Ecto neural progenitor cell (in vitro differentiated cells): ENCODE measurements at places on chromosomes 3 and 15.

DNA sequence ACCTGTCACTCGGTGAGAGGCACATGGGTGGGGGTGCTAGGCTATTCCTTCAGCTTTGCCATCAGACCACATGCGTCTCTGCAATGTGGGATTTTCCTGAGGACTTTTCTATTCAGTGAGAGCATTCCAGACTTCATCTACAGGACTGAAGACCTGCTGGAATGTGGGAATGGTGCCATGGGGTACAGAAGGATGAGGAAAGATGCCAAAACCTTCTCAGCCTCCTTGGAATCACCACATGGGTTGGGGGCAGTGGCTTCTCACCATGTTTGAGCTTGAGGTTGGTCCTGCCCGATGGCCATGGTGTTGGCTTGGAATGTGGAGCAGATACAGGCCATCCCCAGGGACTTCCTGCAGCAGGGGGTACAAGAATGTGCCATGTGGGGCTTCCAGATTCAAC is 80.9 kb upstream of the KLF13 start:
- DNase-seq: no peak

DNA sequence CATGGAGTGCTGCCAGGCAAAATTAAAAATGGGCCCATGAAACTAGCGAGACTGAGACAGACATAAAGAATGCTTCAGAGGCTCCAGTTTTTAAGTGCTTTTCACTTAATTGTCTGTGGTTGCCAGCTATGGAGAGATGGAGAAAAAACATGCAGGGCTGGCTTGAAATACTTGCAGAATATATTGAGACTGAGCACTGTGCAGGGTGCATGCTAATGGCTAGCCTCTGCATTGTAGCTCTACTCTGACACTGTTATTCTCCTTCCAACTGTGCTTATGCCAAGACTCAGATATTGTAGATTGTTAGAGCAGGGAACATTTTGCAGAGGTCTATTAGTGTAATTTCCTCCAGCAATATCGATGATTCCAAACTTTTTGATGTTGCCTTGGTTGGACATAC is 735.0 kb downstream of the PDCD6IP start:
- no peak for DNase-seq

GRCh38 chr3:34090876-34091275 is 292.4 kb downstream of the PDCD6IP start:
- no peak for DNase-seq

GRCh38 chr3:77052051-77052501 is 12.2 kb downstream of the ROBO2 start:
- no peak for DNase-seq
